NCI-H2029 (cell line): ENCODE measurements at places on chromosomes 7 and 10.

DNA sequence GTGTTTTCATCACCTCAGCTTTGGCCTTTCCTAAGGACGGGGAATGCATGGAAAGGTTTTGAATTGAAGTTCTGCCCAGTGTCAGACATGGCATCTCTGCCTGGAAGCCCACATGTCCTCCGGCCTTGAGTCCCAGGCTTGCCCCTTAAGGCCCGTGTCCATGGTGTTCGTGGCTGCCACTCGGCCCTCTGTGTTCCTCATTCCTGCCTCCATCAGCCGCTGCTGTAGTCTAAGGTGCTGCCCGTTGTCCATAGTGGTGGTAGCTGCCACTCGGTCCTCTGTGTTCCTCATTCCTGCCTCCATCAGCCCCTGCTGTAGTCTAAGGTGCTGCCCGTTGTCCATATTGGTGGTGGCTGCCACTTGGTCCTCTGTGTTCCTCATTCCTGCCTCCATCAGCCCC is 180.7 kb upstream of the SHH start:
- no peak for DNase-seq

GRCh38 chr7:75626954-75627353 is 111.8 kb downstream of the HIP1 start:
- DNase-seq = no peak

GRCh38 chr7:20697351-20697750 is 81.9 kb downstream of the ABCB5 start:
- DNase-seq = no peak

GRCh38 chr10:48496831-48497779 is 107.8 kb downstream of the ARHGAP22 start:
- DNase-seq = no peak

GRCh38 chr10:75418293-75418692 is 13.1 kb upstream of the LRMDA start:
- no peak for DNase-seq

- no peak for DNase-seq
Measured at GRCh38 chr10:14474656-14475055, 143.9 kb upstream of the FRMD4A start.

- no peak for DNase-seq
Measured at GRCh38 chr10:19252531-19252930, 203.9 kb downstream of the MALRD1 start.

- no peak for DNase-seq
Measured at GRCh38 chr10:33963729-33964128, 629.3 kb upstream of the NRP1 start.

- DNase-seq = peak; percentile 62
Measured at GRCh38 chr10:133258818-133259601, 17.7 kb downstream of the ADAM8 start.

DNA sequence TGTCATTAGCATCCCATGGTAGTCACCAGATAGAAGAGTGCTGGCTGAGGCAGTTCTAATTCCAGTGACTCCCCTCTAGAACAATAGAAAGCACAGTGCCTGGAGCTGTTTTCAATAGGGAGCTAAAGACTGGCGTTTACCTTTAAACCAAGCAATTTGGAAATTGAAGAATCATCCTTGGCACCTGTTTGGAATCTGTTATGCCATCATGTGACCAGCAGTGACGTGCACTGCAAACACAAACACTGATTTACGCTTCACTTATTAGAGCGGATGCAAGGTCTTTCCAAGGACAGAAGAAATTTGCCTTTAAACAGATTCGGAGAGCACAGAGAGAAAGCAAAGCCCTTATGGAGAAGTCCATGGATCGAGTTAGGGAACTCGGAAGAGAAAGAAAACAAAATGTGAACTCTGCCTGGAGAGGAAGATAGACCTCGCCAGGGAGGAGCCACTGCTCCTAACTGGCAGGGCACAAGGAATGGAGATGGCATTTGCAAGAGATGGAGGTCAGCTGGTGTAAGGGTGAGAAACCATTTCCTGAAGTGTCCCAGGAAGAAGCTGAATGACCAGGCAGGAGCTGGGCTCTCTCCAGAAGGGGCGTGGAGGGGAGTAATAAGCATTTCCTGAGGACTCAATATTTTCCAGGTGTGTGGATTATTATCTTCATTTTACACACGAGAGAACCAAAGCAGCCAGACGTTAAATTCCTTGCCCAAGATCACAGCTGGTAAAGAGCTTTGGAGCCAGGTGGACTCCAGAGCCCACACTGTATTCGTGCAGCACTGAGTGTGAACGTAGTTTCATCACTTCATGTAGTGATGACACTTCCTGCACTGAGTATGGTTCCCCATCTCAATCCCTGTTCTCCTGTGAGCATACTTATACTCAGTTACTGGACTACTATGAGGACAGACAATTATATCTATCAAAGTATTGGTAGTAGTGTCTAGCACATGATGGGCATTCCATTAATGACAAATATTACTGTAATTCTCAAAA is 97.7 kb downstream of the CUBN start:
- DNase-seq = no peak

- no peak for DNase-seq
Measured at GRCh38 chr10:13915710-13916109, 328.9 kb downstream of the PRPF18 start.

DNA sequence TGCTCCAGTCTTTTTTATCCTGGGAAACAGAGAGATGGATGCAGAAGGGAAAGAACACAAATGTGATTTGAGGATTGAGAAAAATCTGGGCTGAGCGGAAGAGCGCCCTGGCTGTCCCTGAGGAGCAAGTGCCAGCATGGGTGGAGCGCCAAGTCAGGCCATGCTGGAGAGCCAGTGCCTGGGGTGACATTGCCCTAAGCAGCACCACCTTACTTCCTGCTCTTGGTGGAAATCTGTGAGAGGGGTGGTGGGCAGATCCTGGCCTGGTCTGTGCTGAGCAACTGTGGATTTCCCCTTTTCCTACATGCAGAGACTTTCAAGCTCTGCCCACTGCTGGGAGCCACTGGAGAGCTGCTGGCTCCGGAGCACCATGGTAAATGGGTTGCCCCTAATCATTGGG is 36.9 kb downstream of the DDIT4 start:
- DNase-seq = no peak

- no peak for DNase-seq
Measured at GRCh38 chr7:105209870-105210269, 178.9 kb downstream of the SRPK2 start.

- no peak for DNase-seq
Measured at GRCh38 chr7:94697035-94697974, 41.4 kb upstream of the SGCE start.

GRCh38 chr7:143485500-143485899 is 7.8 kb downstream of the TAS2R41 start:
- DNase-seq = no peak

GRCh38 chr7:137354396-137354795 is 10.9 kb upstream of the PTN start:
- peak; percentile 94 for DNase-seq

DNA sequence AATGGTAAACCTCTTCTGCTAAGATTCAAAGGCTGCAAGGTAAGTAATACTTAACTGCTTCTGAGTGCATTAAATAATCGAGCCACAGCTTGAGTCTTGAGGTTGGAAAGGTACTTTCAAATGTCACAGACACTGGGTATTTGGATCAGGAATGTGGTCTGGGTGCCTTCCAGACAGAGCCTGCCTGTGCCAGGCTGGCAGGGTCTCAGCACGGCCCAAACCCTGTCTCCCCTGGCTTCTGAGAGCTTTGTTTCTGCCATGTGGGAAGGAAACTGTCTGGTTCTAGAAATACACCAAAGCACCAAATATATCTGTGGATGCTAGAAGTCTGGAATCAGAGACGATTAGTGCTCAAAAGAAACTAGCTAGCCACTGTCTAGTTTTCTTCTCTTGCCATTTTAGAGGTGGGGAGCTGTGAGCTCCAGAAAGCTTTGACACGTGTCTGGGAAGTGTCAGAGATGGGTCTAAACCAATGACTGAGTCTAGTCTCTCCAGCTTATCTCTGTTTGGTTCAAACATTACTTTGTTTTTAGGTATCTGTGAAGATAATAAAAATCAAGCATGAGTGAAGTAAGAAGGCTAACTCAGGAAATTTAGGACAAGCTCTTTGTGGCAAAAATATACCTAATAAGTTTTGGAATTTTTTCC is 162.8 kb downstream of the CYP26A1 start:
- DNase-seq = no peak

DNA sequence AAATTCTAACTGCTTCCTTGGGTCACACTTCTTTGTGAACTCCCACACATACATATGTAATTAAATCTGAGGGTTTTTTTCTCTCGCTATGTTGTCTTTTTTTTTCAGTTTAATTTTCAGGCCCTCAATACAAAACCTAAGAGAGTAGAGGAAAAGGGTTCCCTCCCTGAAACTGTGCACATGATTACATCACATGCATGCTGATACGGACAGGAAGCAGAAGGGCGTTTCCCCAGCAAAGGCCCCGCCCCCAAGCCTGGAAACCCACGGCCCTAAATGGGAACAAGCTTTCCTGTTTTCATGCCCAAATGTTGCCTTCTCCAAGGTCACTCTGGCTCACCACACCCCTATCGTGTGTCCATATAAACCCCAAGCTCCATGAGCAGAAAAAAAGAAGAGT is 115.4 kb downstream of the TEX36 start:
- DNase-seq = no peak

GRCh38 chr7:131357282-131357880 is 29.7 kb downstream of the MKLN1 start:
- DNase-seq = no peak

GRCh38 chr10:80454513-80455460 is 677 bp downstream of the TSPAN14 start:
- no peak for DNase-seq

GRCh38 chr7:41870461-41871138 is 167.7 kb upstream of the INHBA start:
- DNase-seq = no peak

GRCh38 chr7:82021036-82021435 is 251.2 kb upstream of the HGF start:
- DNase-seq = no peak

GRCh38 chr10:76168437-76168836 is 737.0 kb downstream of the LRMDA start:
- no peak for DNase-seq

DNA sequence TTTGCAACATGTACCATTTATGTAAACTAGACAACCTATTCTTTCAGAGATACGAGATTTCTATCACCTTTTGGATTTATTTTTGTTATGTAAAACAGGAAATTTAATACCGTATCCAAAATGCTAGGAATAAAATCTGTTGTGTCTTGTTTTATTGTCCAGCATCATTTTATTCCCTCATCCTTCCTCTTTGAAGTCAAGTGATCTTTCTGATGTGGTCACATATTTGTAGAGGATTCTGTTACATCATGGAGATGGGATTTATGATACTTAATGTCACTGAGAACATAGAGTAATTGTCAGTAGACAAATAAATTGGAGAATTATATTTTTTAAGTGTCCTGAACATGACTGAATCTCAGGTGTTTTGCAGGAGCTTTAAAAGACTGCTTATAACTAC is 64.7 kb downstream of the ZNF277 start:
- peak; percentile 93 for DNase-seq

- no peak for DNase-seq
Measured at GRCh38 chr10:119211176-119211575, 3.8 kb downstream of the GRK5 start.

DNA sequence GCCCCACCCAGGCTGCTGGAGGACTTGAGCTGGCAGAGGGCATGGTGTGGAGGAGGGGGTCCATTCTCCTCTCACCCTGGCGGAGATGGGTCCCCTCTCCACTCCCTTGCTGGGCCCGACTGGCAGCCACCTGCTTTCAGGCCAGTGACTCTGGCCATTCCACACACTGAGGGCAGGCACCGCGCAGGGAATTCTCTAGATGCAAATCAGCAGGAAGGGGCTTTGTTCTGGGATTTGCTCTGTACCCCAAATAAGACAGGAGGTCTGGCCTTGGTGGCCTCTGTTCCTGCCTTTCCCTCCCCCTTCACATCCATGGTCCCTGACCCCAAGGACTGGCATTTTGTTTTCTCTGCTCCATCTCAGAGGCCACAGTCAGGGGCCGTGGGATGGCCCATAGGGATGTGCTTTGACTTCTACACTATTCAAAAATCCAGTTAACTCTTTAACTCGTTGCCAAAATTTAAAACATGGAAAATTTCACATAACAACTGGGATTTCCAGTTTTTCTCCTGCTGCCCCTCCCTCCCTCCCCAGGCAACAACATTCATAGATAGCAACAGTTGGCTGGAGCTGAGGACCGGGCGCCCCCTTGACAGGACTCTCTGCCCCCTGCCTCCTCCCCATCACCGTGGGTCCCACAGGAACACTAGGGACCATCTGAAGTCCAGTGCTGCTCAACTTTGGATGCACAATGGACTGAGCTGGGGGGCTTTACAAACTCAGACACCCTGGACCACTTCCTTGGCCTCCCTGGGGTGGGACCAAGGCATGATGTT is 33.9 kb downstream of the PPIF start:
- DNase-seq = no peak

- no peak for DNase-seq
Measured at GRCh38 chr10:5479481-5480161, 19.7 kb downstream of the CALML5 start.

DNA sequence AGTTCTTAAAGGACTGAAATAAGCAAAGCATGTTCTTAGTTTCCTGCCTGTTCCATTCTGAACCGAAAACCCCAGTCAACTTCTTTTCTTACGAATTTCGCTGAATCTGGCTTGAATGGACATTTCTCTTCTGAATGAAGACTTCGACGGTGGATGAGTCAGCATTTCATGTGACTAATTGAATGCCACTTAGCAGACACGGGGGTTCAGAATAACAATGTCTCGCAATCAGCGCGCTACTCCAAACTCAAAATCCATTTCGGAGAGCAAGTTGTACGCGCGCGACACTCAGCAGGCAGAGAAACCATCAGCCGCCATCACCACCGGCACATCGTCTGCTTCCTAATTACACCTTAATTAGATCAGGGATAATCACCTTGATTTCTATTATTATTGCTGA is 239.0 kb upstream of the KLF6 start:
- DNase-seq = no peak

GRCh38 chr7:8254667-8255066 is 7.3 kb downstream of the ICA1 start:
- peak; percentile 65 for DNase-seq
